NCI-H1105 treated with DMSO at 0.1 percent for 48 hours (cell line): ENCODE measurements at places on chromosomes 4 and X.

- DNase-seq, result no peak
These were observed 17.7 kb downstream of the OGT start for GRCh38 chrX:71550578-71550977.

DNA sequence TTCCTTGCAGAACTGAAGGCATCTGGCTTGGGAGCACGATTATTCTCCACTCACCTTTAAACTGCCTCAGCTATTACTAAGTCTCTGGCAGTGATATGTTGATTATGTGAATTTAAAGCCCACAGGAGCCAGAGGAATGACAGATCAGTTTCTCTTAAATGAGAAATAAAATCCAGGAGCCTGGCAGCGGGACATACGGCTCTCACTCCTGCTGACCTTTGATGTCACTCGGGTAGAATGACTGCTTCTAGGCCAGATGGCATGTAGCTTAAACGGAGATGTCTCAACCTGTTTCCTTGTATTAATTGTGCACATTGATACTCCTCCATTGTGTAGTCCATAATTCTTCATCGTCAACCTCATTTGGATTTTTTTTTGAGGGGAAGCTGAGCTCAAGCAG lies 4.0 kb upstream of the CBLL2 start:
- DNase-seq, result no peak

DNA sequence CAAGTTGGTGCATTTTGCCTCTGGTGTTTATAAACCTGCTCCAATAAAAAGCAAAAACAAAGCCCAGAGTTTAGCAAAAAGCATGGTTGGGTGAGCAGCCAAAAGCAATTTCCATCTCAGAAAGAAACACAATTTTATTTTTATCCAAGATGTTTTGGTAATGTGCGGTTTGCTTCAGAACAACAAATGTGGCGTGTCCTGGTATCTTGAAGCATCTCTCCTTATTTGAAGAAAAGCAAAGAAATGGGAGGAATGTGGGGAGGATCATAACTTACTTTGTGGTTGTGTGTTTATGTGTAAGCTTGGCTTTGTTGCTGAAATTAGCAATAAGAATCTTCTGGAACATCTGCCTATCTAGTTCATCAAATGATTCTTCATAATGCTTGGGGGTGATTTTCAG lies 88.3 kb upstream of the DDX3X start:
- DNase-seq, result no peak

DNA sequence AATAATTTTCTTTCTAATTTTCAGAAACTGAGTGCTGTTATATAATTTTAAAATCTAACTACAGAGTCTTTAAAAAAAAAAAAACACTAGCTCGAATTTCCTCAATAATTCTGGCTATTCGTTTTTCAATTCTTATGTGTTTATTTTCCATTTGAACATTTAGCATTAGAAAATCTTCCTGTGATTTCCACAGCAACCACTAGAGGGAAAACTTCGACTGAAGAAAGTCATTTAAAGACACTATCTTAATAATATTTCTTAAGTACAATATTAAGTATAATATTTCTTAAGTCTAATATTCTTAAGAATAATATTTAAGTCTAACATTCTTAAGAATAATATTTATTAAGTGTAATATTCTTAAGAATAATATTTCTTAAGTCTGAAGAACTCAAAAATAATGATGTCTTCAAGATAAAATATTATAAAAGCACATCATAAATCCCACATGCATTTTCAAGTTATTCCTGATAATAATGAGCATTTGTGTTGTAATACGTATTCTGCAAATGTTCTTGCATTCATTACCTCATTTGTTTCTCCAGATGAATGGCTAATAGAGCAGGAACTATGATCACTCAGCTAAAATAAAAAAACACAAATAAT lies 118.4 kb upstream of the WDR17 start:
- DNase-seq, result peak; percentile 4

GRCh38 chr4:178347111-178347510 lies 904.9 kb upstream of the AGA start:
- DNase-seq, result no peak

GRCh38 chr4:168529257-168529656 lies 32.4 kb downstream of the PALLD start:
- DNase-seq, result no peak

GRCh38 chrX:132615391-132616131 lies 126.7 kb upstream of the MBNL3 start:
- DNase-seq, result peak; percentile 15

DNA sequence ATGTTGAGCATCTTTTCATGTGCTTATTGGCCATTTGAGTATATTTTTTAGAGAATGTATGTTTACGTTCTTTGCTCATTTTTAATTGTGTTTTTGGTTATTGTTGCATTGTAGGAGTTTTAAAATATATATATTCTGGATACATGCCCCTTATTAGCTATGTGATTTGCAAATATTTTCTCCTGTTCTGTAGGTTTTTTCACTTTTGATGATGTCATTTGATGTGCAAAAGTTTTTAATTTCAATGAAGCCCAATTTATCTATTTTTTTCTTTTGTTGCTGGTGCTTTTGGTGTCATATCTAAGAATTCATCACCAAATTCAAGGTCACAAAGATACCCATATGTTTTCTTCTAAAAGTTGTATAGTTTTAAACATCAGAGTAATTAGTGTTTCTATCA lies 6.8 kb downstream of the ARMCX5 start:
- no peak for DNase-seq

DNA sequence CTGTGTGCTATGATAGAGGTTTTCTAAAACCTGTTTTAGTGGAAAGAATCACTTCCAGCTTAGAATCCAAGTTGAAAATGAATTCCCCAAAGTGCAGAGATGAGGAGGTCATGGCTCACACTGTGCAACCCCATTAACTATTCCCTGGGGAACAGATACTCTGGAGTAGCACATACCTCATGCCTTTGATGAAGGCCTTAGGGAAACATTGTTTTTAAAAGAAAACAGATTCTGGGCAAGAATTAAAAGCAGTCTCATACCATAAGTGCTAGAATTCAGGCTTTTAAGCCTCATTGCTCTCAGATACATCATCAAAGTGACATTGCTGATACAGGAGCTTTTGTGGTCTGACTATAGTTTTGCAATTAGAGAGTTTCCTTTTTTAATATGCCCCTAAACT lies 115.1 kb downstream of the NDST4 start:
- DNase-seq, result no peak

- no peak for DNase-seq
These were observed 524.6 kb upstream of the SLIT2 start for GRCh38 chr4:19727141-19727540.

GRCh38 chr4:2797545-2798305 lies 4.8 kb downstream of the SH3BP2 start:
- DNase-seq, result no peak

- no peak for DNase-seq
These were observed 350.0 kb downstream of the CAMK2D start for GRCh38 chr4:113411496-113411938.

DNA sequence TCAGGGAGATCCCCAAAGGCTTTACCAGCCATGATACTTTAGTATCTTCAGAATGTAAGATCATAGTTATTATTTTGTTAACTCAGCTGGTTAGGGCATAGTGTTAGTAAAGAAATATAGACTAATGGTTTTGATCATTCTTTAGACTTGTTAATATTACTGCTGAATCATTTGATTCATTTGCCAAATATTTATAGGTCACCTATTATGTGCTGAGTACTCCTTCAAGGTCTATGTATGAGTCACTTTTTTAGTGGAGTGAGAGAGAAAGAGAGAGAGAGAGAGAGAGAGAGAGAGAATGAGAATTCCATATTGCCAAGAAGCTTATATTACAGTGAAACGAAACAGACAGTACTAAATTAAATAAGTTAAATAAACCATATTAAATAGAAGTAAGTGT lies 110.3 kb downstream of the UBE2NL start:
- no peak for DNase-seq

DNA sequence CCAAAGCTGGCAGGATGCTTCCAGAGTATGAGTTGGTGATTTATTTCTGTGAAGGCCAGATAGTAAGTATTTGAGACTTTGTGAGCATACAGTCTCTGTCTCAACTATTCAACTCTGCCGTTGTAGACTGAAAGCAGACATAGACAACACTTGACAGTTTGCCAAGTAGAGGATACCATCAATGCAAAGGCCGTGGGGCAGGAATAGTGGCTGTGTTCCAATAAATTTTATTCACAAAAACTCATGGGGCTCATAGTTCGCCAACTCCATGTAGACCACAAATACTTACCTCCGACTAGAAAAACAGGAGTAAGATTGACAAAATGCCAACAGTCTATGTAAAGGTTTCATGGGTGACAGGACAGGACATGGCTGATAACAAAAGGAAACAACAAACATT lies 3.7 kb upstream of the PIR start:
- DNase-seq, result no peak

DNA sequence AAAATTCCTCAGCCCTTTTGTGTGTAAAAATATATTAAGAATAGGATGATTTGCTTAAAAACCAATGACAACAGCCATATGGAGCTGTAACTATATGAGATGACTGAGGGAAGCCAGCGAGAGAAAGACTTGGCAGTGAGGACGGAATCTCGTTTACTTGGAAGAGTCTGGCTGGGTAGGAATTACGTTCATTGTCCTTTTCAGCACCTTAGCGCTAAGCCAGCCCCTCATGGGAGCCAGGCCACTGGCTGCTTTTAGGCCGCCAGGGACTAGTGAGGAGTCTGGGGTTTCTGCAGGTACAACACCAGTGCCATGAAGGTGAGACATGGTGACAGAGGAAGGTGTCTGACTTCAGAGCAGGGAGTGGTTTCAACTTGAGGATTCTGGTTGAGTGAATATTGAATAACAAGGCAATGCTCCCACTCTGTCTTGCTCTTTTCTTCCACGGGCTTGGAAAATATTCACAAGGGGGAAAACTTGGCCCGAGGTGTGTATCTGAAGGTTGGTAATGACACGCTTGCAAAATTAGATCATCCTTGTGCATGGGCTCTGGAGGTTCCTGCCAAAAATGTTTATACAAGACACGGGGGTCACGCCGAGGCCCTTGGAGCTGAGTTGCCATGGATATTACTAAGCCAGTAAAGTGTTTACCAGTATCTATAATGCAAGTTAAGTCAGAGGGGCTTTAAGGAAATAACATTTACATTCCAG lies 17.4 kb downstream of the KLF3 start:
- no peak for DNase-seq

DNA sequence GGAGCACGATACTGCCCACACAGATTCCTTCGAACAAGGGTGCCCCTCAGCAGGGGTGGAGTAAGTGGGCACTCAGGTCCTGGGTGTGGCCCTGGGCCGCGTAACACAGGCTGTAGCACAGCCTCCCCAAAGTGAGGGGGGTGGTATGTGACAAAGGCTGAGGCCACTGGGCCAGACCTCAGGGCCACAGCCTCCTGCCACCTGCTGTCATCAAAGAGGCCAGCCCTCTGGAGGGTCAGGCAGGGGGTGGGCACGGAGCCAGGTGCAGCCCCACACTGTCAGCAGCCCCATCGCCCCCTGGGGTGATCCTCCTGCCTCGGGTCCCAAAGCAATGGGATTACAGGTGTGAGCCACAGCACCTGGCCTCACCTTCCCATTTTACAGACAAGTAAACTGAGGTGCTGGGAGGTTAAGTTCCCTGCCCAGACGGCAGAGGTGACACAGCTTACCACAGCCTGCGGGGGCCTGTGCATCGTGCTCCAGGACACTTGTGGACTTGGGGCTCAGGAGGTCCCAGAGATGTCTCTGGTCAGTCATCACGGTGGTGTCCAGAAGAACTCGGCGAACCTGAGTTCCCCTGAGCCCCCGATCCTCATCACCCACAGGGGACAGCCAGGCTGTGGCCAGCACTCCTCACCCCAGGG lies 27.5 kb upstream of the MXD4 start:
- DNase-seq, result no peak

GRCh38 chrX:9988762-9989161 lies 21.6 kb downstream of the CLDN34 start:
- DNase-seq, result no peak

GRCh38 chrX:136587532-136587931 lies 55.5 kb downstream of the VGLL1 start:
- no peak for DNase-seq

DNA sequence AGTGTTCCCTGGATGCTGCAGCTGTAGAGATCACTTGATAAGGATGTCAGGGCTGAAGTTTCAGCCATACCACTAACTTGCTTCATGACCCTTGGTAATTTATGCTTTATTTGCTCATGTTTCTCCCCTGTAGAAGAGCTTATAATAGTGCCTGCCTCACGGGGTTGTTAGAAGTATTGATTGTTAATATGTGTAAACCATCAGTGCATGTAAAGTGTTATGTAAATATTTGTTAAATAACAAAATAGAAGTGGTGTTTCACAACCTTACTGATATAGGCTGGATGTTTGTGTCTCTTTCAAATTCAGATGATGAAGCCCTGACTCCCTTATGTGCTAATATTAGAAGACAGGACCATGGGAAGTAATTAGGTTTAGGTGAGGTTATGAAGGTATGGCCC lies 1.5 kb upstream of the CXCL2 start:
- no peak for DNase-seq

DNA sequence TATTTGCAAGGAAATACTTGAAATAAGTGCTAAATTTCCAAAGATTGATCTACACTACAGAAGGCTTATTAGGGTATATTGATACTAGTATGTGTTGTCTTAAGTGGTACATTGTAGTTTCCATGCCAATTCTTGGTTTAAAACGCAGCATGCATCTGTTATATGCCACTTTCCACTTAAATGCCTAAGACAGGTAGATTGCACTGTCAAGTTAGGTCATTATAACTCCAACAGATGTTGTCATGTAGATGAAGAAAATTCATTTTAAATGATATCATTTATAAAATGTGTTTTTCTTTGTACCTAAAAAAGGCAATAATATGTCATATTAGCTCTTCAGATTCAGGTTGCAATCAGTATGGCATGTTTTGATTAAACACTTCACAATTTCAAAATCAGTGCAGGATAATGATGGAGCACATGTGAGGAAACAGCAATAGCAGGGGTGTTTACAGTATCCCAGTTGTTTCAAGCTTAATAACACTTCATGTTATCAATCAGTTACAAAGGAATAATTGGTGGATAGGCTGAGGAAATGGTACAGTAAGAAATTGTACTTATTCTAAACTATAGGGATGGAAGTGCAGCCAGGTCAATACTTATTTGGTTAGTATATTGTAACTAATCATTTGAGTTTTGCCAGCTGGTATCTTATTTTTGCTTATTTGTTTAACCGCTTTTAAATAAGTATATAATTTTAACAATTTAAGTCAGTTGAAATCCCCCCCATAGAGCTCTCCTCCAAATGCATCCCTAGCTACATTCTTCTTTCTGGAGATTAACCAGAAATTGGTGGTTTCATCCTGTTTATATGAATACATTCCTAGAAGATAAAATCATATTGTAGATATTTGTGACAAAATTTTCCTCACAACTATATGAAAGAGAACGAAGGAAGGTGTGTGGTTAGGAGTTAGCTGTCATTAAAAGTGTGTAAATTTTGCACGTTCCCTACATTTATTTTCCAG lies 454.4 kb upstream of the ATOH1 start:
- DNase-seq, result no peak
